AG10803 (cell line): ENCODE measurements at places on chromosomes 3 and 15.

- no peak for DNase-seq
Measured at GRCh38 chr15:60539016-60539415, 60.1 kb upstream of the ICE2 start.

GRCh38 chr3:189235214-189235613 is 63.4 kb downstream of the TPRG1 start:
- no peak for DNase-seq

DNA sequence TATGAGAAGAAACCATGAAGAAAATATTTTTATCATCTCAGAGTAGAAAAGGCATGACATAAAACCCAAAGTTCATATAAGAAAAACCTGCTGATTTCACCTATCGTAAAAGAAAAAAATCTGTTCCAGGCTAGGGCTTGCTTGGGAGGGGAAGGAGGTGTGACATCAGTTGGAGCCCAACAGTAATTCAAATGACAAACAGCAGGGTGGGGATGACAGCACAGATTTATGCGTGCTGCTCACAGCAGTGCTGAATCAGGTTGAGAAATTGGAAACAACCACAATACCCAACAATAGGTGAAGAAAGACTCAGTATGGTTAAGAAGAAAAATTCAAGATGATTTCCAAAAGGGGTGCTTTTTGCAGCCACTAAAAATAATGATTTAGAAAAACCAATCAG is 172.4 kb downstream of the PDE8A start:
- DNase-seq = no peak

DNA sequence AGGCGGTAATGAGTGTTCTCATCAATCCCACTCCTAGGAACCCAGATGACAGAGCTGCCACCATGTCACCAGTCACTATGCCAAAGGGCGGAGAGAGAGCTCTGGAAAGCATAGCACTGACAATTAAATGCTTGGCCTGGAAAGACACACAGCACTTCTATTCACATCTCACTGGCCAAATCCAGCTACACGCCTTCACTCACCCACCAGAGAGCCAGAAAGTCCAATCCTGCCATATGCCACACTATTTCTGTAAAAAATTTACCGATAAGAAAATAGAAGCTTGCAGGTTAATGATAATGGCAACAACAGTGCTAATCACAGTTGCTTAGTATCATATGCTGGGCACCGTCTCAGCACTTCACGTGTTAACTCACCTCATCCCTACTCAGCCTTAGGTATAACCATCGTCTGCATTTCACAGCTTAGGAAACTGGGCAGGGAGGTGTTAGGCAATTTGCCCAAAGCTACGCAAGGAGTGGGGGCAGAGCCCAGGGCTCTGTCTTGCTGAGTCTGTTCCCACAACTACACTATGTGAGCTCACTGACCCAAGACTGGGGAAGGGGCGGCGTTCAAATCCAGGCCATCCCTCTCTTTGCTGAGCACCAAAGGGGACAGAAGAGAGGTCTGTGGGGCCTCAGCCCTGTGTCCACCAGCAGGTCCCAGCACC is 16.5 kb downstream of the KLHL25 start:
- no peak for DNase-seq

DNA sequence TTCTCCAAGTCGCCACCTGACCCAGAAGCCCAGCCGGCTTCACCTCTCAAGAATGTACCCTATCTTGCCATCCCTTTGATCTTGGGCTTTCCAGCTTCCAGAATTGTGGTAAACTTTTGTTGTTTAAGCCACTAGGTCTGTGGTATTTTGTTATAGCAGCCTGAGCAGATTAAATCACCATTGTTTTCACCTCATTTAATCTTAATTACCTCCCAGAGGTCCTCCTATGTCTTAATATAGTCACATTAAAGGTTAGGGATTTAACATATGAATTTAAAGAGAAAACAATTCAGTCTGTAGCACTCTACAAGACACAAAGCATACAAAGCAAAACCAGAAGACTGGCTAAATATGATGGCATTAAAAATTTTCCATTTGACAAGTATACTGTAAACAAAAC is 123.4 kb upstream of the CADM2 start:
- DNase-seq = no peak

GRCh38 chr3:117238806-117239205 is 529.2 kb downstream of the TUSC7 start:
- DNase-seq = no peak

GRCh38 chr15:100339999-100340398 is 1.8 kb downstream of the ADAMTS17 start:
- DNase-seq = no peak

- no peak for DNase-seq
Measured at GRCh38 chr3:10387881-10388609, 67.1 kb upstream of the SEC13 start.
